ENCODE measurements at places on chromosomes 12 and 14. TPM values are rescaled to one million over a fixed set of nuclear protein-coding genes. Genes with fewer than 3 reads are reported as not detected.

DNA sequence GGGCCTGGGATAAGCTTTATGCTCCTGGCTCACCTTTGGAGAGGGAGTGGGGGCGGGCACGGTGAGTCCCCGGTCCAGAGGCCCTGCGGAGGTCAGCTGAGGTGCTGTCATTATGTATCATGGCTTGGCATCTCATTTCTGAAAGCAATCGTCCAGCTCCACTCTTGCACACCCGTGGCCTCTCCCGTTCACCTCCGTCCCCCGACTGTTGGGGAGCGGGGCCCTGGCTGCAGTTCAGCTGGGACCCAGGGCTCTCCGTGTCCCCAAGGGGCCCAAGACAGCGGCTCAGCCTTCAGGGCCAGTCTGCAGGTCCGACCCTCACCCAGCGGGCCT, 10.6 kb downstream of the BMP4 start:
- no peak for DNase-seq

- DNase-seq: peak; percentile 56
Measured at GRCh38 chr12:15590180-15590826, 198.9 kb downstream of the EPS8 start.

The BIN2 gene
- total RNA-seq: 59.1 TPM

- DNase-seq: no peak
Measured at GRCh38 chr12:77248036-77248435, 182.7 kb upstream of the E2F7 start.

DNA sequence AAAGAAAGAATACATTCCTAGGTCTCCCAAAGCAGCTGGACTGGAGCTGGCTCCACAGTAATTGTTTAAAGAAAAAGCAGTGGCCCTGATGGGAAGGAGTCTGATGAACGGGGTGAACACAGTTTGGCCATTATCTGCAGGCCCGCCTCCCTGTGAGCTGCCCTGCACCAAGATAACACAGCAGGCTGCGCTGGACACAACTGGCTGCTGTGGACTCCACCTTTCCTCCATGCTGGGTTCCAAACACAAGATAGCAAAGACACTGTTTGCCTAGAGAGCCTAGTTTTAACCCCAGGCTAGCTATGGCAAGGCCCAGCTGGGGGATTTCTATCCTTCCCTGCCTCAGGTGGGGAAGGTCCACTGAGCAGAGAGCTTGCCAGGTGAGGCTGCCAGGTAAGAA, 34.6 kb downstream of the ZFP36L1 start:
- DNase-seq: no peak

DNA sequence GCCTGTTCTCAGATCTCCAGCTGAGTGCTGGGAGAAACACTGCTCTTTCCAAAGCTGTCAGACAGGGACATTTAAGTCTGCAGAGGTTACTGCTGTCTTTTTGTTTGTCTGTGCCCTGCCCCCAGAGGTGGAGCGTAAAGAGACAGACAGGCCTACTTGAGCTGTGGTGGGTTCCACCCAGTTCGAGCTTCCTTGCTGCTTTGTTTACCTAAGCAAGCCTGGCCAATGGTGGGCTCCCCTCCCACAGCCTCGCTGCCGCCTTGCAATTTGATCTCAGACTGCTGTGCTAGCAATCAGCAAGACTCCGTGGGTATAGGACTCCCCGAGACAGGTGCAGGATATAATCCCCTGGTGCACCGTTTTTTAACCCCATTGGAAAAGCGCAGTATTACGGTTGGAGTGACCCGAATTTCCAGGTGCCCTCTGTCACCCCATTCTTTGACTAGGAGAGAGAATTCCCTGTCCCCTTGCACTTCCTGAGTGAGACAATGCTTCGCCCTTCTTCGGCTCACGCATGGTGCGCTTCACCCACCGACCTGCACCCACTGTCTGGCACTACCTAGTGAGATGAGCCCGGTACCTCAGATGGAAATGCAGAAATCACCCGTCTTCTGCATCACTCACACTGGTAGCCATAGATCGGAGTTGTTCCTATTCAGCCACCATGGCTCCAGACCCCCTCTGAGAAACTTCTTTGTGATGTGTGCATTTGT, 650.3 kb upstream of the ALG10B start:
- DNase-seq: no peak

The KITLG gene
- 0.07 TPM for total RNA-seq

- no peak for DNase-seq
Measured at GRCh38 chr12:5792343-5792742, 152.7 kb downstream of the ANO2 start.

DNA sequence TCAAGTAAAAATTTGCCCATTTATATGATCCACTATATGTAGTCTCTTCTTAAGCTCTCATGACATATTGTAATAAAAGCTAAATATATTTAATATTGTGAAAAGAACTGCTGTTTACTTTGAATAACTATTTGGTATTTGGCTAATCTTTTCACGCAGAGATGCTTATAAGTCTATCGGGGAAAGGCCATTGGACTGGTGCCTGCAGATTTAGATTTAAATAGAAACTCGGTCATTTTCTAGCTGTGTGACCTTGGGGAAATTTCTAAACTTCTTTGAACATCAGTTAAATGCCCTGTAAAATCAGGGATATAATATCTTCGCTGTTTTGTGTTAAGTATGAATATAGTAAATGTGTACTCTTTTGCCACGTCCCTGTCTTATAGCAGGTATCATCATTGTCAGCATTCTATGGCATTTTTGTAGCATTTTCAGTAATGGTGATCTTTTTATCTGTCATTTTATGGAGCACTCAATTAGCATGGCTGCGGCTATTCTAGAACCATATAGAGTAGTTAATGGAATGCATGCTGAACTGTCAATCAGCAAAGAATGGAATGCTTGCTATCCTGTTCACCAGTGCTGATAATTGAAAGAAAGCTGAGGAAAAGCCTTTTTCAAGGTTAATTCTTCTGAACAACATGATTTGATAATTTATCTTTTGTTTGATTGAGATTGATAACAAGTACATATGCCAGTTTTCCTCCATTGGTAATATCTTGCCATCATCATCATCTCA, 181.2 kb downstream of the TMTC2 start:
- DNase-seq: no peak

DNA sequence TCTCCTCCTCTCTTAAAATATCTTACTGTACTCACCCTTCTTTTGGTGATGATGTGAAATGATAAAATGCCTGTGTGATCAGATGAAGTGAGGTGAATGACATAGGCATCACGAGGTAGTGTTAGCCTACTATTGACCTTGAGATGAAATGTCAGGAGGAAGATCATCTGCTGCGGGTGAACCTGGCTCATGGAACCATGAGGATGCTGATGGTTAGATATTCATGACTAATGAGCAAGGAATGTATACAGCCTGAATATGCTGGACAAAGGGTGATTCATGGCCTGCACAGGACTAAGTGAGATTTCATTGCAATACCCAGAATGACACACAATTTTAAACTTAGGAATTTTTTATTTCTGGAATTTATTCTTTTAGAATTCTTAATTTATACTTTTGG, 89.6 kb downstream of the DAAM1 start:
- no peak for DNase-seq

GRCh38 chr14:72633551-72633950, 260.4 kb downstream of the DPF3 start:
- no peak for DNase-seq

The ABCD4 gene
- total RNA-seq: 42.7 TPM

GRCh38 chr14:54650331-54650958, 83.5 kb downstream of the SAMD4A start:
- DNase-seq: no peak

DNA sequence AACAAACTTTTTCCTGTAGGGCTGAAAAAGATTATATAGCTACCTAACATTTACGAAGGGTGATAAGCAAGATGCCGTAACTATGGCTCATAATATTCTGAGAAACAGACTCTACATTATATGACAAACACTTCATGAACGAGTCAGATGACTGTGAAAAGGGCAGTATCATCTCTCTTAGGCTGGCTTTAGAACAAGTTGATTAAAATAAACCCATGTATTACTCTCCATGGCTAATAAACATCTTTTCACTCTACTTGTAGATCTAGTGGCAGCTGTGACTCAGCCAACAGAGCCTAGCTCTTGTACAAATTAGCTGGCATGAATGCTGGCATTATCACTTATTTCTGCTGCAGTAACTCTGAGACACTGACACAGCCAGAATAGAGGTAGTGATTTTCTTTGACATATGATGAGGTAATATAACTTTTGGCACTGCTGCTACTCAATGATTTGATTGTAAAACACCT, 47.1 kb downstream of the SLC2A13 start:
- no peak for DNase-seq

DNA sequence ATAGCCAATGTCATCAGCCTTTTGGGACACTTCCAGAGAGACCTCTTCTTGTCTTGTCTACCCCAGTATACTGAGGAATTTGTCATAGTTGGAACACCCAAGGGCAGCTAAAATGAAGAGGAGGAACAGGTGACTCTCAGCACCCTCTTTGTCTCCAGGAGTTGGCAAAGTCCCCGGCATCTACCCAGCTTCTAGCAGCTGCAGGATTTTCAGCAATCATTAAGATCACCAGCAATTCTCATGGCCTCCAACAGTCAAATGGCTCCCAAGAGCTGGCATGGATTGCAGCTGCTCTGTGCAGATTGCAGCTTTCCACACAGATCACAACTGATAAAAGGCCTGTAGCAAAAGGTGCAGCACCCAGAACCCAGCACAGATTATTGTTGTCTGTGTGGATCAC, 32.9 kb downstream of the RERGL start:
- no peak for DNase-seq

- no peak for DNase-seq
Measured at GRCh38 chr14:85442996-85443395, 86.9 kb upstream of the FLRT2 start.

The ACOT6 gene
- not detected for total RNA-seq

DNA sequence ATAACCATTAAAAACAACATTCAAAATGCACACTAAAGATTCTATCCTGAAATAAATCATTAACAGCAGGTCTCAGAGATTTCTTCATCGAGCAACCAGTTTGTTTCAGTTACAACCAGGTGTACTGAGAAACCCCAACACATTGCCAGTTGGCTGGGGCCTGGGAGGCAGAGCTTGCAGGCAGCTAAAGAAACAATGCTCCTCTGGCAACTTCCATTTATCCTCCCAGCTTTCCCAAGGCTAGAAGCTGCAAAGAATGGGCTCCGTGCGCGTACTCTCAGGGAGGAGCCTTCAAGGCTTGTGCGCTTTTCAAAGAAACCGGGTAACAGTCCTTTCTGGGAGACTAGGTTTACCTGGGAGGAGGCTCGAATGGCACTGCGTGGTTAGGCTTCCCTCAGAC, 181.6 kb downstream of the MSRB3 start:
- no peak for DNase-seq

The EXOC3L4 gene
- not detected for total RNA-seq

GRCh38 chr12:123243671-123244262, 10.5 kb downstream of the MTRFR start:
- DNase-seq: no peak

GRCh38 chr14:71183876-71184689, 276.8 kb downstream of the PCNX1 start:
- DNase-seq: no peak

GRCh38 chr12:103868215-103868614, 27.2 kb upstream of the NT5DC3 start:
- no peak for DNase-seq

GRCh38 chr14:102200690-102201352, 61.1 kb downstream of the WDR20 start:
- DNase-seq: peak; percentile 23

DNA sequence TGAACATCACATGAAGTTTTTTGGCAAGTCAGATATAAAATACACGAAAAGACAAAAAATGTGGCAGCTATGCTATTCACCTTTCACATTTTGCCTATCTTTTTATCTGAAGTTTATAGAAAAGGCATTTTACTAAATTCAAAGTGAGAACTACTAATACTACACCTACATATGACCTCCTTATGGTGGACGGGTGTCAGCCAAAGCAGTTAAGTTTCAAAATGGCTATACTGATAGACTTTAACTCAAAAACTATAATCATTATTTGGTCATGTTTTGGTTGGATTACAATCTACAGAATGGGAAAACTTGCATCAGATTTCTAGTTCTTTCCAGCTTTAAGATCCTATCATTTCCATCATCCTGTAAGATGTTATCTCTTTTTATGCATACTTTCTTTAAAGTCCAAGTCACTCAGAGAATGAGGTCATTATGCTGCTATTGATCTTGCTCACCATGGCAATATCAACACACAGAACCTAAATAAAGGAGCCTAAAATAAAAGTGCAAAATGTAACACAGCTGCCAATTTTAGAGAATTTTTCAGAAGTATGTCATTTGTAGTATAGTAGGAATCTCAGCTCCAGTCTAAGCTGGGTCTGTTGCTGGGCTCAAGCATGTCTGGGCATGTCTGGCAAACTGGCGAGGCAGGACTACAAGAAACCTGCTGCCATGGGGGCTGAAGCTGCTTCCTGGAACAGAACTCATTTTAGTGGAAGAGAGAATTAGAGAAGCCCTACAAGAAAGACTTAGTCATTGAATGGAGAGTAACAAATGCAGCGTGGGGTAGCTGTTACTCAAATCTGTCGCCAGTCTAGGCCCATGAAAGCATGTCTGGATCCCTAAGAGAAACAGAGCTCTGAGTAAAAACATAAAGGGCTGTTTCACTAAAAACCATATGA, 7.6 kb upstream of the AEBP2 start:
- DNase-seq: peak; percentile 78

- no peak for DNase-seq
Measured at GRCh38 chr12:68264158-68264855, 10.9 kb upstream of the IL22 start.

DNA sequence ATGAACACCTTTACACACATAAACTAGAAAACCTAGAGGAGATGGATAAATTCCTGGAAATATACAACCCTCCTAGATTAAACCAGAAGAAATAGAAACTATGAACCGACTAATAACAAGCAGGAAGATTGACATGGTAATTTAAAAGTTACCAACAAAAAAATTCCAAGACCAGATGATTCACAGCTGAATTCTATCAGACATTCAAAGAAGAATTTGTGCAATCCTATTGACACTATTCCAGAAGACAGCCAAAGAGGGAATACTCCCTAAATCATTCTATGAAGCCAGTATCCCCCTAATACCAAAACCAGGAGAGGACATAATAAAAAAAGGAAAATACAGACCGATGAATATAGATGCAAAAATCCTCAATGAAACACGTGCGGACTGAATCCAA, 102.6 kb upstream of the KRR1 start:
- DNase-seq: no peak
